Fibroblast of upper back skin (primary cell): ENCODE measurements at places on chromosomes 7 and 10.
A peak's percentile ranks its signal among the peaks of the same experiment; 100 is the strongest.

GRCh38 chr7:123846217-123846891, 1.4 kb downstream of the HYAL4 start:
- DNase-seq = no peak

DNA sequence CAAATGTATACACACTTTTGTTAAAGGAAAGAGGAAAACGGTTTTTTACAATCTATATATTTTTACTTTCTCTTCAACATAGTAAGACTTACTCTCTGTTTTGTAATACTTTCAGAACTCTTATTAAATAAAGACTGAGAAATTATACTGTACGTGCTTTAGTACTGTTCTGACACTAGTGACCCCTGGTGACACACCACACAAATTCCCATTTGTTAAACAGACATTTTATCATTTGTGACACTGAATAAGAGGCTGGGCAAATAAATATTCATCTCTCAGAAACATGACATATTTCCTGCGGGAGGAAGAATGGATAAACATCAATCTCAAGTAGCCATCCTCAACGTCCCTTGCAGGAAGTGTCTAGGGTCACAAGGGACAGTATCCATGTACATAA, 68.9 kb upstream of the ZNF33B start:
- DNase-seq = no peak

DNA sequence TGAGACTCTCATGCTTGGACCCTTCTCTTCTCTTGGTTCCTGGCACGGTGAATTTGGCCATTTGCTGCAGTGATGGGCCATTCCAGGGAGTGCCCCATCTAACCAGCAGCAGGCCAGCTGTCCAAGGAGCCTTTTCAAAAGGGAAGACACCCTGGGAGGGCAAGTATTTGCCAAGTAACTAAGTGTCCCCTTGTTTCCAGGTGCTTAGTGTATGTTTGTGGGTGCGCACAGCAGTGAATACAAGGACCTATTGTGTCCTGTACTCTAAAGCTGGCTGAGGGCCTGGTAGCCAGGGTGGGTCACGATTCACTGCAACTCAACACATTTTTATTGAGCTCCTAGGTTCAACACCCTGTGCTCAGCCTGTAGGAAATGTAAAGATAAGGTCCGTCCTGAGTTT, 348.8 kb downstream of the RNLS start:
- no peak for DNase-seq

DNA sequence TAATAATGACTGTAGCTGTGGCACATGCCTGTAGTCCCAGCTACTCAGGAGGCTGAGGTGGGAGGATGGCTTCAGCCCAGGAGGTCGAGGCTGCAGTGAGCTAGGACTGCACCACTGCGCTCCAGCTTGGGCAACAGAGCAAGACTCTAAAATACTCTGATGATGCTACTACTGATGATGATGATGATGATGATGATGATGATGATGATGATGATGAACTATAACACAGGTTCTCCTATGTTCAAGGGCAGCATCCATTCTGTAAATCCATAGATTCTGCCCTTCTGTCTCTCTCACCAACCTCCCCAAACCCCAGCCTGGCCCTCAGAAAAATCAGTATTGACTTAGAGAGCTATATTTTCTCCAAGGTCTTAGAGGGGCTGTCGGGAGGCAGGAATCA, 22.8 kb upstream of the EN2 start:
- DNase-seq = no peak

- no peak for DNase-seq
Measured at GRCh38 chr7:157138101-157138423, 664 bp upstream of the UBE3C start.

DNA sequence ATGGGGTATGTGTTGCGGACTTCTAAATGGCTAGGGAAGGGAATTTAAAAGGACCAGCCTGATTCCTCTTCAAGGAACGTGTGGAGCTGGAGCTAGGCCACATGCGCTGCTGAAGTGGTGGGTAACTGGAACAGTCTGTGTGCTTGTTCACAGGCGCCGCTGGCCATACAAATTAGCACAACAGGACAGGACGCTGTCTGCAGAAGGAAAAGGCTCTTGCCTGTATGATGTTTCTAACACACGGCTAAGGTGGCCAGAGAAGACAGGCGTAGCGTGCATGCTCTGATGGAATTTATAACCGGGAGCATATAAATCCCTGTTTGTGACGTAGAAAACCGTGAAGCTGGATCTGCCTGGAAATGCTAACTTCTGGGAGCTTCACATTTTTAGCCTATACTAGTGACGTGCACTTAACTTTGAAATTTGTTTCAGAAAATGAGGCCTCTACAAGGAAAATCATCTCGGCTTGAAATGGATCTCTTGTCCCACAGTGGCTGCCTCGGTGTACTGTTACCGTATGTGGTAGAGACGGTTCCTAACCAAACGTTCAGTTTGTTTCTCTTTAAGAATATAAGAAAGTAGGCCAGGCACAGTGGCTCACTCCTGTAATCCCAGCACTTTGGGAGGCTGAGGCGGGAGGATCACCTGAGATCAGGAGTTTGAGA, 569.4 kb downstream of the PTPRN2 start:
- DNase-seq = no peak

DNA sequence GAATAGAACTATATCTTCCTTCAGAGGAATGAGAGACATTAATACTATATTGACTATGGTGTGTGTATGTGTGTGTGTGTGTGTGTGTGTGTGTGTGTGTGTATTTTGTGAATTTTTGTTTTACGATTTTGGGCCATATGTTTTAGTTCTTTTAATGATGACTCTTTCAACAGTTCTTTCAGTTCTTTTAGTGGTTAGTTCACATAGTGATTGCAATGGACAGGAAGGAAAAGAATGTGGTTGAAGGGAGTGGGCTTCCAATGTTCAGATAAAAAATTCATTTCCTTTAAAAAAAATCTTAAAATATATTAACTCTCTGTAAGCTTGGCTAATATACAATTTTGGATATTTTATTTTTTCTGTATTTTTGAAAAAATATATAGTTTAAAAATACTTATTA, 315.7 kb upstream of the DGKB start:
- no peak for DNase-seq

- no peak for DNase-seq
Measured at GRCh38 chr10:129101232-129101980, 365.6 kb upstream of the MGMT start.

DNA sequence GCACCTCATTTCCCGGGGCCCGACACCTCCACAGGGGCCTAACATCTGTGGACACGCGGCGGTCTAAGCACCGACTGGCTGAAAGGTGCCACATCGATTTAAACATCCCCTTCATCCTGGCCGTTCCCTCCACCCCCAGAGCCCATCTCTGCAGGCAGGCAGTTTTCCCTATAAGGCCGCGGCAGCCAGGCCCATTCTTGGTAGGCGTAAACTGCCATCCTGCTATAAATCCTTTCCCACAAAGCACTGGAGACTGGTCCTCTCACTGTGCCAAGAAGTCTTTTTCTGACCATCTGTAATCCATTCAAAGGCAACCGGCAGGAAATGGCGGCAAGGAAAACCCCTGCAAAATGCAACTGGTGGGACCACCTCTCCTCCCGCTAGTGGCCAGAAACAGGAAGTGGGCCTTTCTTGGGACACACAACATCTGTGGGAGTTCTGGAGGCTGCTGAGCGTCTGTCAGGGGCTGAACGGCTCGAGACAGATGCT, 22.4 kb downstream of the ATXN7L1 start:
- peak; percentile 68 for DNase-seq

DNA sequence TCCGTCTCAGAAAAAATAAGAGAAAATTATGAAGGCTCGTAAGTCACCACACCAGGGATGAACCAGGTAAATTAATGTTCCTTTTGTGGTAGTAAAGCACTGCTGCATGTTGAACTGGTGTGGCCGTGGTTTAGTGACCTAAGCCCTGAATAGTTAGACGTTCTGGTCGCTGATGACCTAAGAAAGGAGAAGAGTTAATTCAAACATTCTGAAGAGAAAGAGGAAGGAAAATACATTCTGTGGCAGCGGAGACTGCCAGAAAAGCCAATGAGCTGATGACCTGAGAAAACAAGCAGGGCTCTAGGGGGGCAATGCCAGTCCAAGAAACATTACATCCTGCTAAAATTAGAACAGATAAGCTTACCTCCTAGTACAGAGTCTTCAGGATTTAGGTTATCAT, 17.5 kb downstream of the DNAJC9 start:
- DNase-seq = no peak

GRCh38 chr7:119711104-119711503, 561.9 kb upstream of the KCND2 start:
- DNase-seq = no peak

GRCh38 chr7:90654718-90655427, 58.8 kb downstream of the CDK14 start:
- DNase-seq = no peak

GRCh38 chr10:62354916-62355315, 19.3 kb upstream of the ZNF365 start:
- DNase-seq = peak; percentile 81

DNA sequence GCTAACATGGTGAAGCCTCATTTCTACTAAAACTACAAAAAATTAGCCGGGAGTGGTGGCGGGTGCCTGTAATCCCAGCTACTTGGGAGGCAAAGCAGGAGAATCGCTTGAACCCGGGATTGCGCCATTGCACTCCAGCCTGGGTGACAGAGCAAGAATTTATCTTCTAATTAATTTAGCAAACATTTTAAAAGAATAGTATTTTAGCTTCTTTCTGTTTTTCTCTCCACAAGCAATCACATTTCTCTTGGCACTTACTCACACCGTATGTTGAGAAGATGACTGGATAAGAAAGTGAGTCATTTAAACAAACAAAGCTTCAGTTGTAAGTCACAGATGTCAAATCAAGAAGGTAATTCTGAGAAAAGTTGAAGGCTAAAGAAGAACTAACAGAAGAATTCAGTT, 264.0 kb downstream of the ARL4A start:
- DNase-seq = peak; percentile 67

- no peak for DNase-seq
Measured at GRCh38 chr7:44920119-44920518, 34.8 kb upstream of the PURB start.

- no peak for DNase-seq
Measured at GRCh38 chr10:103476046-103476768, 2.8 kb downstream of the CALHM3 start.
